Activated T-helper 17 cell treated with anti-CD3 and anti-CD28 coated beads, Interleukin-2, amount 50 U/mL, for 72 hours (primary cell): ENCODE measurements at places on chromosomes 3 and 15. TPM values are rescaled to one million over a fixed set of nuclear protein-coding genes. Genes with fewer than 3 reads are reported as not detected.

GRCh38 chr3:61966200-61966599 is 404.8 kb downstream of the PTPRG start:
- ATAC-seq = no peak

DNA sequence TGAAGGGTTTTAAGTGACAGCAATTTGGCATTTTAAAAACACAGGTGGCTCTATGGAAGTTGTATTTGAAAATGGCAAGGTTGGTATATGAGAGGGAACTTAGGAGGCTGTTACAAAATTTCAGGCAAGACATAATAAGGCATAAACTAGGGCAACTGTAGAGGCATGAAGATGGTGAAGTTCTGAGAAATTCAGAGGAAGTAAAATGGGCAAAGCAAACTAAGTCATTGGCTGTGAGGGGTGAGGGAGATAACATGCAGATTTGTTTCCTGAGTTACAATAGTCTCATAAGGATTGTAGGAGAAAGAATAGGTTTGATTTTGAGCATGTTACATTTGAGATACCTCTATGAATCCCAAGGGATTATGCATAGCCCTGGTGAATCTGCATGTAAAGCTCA is 302.9 kb upstream of the ARHGEF26 start:
- ATAC-seq = peak; percentile 45

DNA sequence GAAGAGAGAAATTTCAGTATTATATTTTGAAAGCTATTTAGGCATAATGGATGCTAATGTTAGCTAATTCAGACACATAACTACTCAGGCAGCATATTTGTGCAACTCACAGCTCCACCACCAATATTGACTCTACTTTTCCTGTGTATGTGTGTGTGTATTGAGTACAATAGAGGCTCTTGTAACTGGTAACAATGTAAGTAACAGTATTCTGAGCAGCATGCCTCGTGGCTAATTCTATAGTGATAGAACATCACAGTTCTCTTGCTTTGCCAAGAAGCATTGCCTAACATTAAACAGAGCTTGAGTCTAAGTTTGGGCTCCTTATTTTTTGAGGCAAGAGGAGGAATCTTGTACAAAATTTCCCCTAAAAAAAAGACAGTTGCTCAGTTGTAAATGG is 98.6 kb upstream of the ARHGEF26 start:
- ATAC-seq = no peak

- no peak for ATAC-seq
Measured at GRCh38 chr3:128987302-128988100, 6.4 kb downstream of the CFAP92 start.

GRCh38 chr3:2680236-2680635 is 429.9 kb downstream of the IL5RA start:
- ATAC-seq = no peak

- peak; percentile 45 for ATAC-seq
Measured at GRCh38 chr3:113825090-113825489, 13.5 kb upstream of the GRAMD1C start.

DNA sequence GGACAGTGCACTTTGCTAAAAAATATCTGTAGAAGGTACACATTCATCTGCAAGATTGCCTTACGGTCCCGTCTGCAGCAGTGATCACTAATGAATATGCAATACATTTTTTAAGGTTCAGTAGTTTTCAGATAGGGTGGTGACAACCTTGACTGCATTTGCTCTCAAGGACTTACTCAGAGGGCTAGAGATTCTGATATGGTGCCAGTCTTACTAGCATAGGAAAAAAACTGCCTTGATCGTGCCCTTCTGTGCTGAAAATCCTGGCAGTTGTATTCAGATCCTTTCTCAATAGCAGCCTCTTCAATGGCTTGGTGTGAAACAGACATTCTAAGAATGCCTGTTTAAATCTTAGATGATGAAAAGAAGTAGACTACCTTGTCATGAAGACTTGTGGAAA is 411.9 kb upstream of the CCDC54 start:
- ATAC-seq = no peak

DNA sequence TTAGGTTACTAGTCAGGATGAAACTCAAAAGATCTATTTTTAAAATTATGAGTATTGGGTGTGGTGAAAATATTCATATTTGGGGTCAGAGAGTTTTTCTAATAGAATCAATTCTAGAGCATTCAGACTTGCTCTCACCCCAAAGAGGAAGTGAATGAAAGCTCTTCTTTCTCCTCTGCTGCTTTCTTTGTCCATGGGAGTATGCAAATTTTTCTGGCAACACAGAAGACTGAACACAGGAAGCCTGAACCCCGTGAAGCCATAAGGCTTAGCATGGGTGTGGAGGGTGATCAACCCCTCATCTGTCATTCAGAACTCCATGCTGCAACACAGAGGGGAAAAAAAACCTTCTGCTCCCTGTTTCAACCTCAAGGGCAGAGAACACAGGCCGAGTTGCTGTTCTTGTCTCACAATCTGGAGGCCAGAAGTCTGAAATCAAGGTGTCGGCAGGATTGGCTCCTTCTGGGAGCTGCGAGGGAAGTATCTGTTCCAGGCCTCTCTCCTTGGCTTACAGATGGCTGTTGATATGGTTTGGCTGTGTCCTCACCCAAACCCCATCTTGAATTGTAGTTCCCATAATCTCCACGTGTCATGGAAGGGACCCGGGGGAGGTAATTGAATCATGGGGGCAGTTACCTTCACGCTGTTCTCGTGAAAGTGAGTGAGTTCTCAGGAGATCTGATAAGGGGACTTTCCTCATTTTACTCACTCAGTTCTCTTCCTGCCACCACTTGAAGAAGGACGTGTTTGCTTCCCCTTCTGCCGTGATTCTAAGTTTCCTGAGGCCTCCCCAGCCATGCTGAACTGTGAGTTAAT is 33.7 kb upstream of the CD47 start:
- peak; percentile 75 for ATAC-seq

- ATAC-seq = no peak
Measured at GRCh38 chr15:90664650-90665287, 52.4 kb upstream of the BLM start.

DNA sequence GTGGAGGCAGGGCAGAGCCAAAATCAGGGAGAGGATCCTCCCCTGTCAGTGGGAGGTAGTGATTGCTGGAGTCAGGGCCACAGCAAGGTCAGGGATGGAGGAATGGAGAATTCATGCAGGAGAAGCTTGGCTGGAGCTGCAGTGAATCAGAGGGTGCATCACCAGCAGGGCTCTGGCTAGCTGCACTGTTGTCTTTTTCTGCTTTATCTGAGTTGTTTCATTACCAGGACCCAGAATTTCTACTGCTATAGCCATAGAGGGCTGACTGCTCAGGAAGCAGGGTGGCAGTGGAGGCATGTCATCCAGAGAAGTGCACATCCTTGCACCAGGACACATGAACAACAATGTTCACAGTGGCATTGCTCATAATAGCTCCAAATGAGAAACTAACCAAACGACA is 113.5 kb upstream of the GALNT15 start:
- ATAC-seq = no peak

DNA sequence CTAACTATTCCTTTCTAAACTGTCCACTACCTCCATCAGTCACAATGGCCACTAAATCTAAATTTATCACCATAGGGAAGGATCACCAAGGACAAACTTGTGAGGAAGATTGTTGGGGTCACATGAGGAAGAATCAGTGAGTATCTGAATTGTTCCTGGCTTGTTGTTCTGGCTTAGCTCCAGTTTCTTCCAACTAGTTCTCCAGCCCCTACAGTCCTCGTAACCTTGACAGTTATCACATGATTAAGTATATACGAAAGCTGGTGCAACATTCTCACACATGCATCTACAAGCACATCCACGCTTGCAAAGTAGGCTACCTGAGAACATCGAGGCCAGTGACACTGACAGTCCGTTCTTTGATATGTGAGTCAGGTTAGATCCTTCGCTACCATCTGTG is 46.0 kb downstream of the RUBCN start:
- ATAC-seq = no peak

The LRTM1 gene
- total RNA-seq = not detected

The UQCC5 gene
- total RNA-seq = 12.0 TPM

The SEMA3G gene
- 0.08 TPM for total RNA-seq

The CASR gene
- total RNA-seq = 3.9 TPM

The GOLGA6D gene
- not detected for total RNA-seq
